ENCODE measurements at places on chromosomes 7 and 10.

DNA sequence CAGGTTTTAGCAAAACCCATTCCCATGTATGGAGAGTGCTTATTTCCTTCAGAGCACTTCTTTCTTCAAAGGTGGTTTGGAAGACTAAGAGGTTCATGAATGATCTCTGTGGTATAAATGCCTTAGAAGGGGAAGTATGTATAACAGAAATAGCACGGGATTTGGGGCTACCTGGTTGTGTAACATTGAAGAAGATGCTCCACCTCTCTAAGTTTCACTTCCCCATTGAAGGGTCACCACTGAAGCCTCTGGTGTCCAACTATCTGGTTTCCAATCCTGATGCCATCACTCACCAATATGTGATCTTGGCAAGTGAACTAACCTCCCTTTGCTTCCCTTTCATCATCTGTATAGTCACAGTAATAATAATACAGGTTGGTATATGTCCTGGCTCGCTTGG, 37.2 kb downstream of the CYCS start:
- no peak for DNase-seq

DNA sequence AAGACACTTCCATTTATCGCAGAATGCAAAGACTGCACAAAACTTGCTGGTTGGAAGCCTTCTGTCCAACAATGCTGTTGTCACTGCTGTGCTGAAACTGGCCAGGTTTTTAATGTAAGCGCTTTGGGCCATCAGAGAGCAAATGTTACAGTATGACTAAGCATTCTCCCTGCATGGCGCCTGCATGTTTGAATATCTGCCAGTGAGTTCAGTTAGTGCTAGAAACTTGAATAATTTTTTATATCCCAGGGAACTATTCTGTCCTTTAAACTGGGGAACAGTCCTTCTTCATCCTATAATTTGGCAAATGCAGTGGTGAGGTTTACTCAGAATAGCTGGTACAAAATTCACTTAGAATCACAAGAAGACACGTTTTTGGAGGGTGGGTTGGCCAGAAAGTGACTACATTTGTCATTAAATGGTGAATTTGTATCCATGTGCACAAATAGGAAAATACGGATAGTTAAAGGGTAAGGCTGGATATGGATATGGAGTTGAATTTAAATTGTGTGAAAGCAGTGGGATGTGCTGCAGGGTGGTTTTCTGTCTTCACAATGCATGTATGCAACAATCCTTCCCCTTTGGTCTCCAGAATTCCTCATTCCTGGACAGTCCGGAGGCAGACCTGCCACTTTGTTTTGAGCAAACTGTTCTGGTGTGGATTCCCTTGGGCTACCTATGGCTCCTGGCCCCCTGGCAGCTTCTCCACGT, 1.7 kb downstream of the ABCC2 start:
- DNase-seq, result no peak

- no peak for DNase-seq
Measured at GRCh38 chr10:120477743-120478141, 20.7 kb downstream of the PLPP4 start.

- DNase-seq, result peak; percentile 63
Measured at GRCh38 chr7:65216469-65216868, 157.2 kb upstream of the ZNF92 start.

DNA sequence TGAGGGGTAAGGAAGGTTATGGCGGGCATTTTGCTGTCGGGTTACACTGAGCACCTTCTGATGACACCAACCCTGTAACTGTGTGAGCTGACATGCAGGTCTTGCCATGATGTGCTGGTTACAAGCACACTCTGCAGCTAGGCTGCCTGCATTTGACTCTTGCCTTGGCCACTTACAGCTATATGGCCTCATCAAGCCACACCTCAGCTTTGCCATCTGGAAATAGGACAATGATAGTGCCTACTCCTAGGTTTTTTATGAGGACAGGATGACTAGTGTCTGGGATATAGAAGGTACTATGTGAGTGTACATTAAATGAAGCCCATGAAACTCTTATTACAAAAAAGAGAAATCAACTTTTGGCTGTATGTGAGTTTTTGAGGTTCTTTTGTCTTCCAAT, 58.0 kb downstream of the AKR1B1 start:
- no peak for DNase-seq

- DNase-seq, result no peak
Measured at GRCh38 chr10:53619671-53620070, 847.1 kb upstream of the MBL2 start.

- DNase-seq, result no peak
Measured at GRCh38 chr10:73655257-73655989, 406 bp downstream of the SYNPO2L start.

DNA sequence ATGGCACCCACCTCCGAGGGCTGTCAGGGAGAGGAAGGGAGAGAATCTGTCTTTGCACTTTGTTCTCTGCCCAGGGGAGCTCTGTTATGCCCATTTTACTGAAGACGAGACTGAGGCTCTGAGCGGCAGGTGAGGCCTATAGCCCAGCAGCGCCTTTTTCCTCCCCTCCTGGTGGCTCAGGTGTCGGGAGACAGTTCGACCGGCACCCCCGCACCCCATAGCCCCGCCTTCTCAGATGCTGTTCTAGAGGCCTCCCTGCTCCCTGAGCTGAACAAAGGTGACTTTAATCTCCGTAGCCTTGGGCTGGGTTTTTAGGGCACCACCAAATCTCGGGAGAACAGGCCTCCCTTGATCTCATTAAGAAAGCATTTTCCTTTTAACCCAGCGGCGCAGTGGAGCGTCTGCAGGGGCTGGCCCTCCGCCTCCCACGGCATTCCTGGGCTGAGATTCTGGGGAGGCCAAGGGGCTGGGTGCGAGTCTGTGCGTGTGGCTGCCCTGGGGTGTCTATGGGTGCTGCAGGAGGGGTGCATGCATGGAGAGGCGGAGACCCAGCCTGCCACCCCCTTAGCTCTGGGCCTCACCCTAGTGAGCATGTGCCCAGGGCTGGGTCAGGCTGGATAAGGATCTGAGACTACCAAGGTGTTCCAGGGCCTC, 3.3 kb downstream of the LFNG start:
- peak; percentile 53 for DNase-seq

GRCh38 chr7:129210989-129211312, 13.9 kb upstream of the AHCYL2 start:
- DNase-seq, result no peak

DNA sequence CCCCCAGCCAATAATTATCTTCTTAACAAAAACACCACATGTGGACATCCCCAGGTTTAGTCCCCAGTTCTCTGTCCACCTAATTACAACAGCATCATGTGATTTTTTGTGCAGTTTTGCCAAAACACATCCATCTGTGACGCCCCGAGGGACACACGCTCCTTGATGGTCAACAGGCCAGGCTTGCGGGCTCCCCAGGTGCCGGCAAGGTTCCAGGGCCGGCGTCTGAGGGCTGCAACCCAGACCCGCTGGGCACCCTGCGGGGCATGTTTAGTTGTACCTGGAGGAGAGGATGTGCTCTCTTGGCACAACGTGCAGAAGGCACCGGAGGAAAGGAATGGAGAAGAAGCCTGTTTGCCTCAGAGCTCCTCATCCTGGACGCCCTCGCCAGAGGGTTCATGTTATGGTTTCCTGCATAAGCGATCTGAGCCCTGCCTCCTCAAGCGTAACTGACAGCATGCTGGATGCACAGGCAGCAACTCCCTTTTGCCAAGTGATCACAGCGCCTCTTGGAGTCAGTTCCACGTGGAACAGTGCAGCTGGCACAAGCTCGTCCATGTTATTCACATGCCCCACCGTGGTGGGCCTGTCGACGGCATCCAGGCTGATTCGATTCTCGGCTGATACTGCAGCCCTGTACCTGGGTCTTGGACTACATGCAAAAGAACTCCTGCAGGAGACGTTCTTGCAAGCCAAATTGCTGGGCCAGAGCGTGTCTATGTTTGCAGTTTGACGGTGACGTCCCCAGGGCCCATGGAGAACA, 41.6 kb downstream of the JAKMIP3 start:
- DNase-seq, result no peak

- no peak for DNase-seq
Measured at GRCh38 chr7:209906-210305, 17.5 kb downstream of the FAM20C start.

- DNase-seq, result no peak
Measured at GRCh38 chr7:57772126-57772924, 322.3 kb downstream of the ZNF716 start.

DNA sequence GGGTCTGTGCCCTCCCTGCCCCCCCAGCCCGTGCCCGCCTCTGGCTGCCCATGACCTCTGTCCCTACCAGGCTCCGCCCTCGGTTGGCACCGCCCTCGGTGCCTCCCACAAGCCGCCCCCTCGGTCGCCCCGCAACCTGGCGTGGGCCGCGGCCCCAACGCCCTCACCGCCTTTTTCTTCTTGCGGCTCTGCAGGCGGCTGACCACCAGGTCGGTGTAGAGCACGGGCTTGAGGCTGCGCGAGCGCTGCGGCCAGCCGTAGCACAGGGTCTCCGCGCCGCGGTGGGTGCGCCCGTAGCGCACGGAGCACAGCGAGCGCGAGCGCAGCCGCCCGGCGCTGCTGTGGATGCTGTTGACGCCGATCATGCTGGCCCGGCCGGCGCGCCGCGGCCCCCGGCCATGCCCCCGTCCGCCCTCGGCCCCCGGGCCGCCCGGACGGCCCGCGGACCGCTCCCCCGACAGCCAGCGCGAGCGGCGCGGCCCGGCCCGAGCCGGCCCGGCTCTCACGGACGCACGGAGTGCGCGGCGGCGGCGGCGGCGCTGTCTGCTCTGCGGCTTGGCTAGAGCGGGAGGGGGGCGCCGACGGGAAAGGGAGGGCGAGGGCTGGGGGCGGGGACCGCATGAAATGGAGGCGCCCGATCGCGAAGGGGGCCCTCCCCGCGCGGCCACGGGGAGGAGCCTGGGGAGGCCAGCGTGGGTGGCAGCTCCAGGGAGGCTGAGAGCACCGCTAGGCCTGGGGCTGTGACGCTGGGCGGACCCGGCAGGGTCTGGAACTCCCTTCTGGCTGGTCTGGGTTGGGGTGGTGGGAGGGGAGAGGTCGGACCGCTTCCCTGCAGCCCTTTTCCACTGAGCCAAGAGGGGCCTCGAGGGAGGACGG, 9.6 kb downstream of the PSD start:
- peak; percentile 73 for DNase-seq

GRCh38 chr7:1176891-1177373, 16.9 kb upstream of the ZFAND2A start:
- DNase-seq, result peak; percentile 60

GRCh38 chr7:137981175-137981574, 20.7 kb downstream of the CREB3L2 start:
- DNase-seq, result no peak

GRCh38 chr7:70189776-70190175, 591.5 kb downstream of the AUTS2 start:
- no peak for DNase-seq

DNA sequence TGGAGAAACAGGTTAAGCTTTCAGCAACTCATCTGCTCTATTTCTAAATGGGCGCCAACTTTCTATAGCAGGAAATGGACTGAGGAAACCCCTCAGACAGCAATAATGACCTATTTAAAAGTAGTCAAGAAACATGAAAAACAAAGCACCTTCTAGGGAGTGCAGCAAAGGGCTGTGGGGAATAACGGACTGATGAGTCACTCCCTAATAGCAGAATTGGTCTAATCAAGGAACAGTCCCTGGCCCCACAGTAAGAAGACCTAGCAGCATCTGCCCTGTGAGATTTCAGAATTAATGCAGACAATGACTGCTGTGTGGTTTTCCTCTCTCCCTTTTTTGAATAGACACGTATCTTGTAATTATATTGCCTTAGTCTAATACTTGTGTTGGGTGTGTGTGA, 602.9 kb downstream of the IPMK start:
- no peak for DNase-seq

- no peak for DNase-seq
Measured at GRCh38 chr10:71029411-71029892, 141.1 kb upstream of the PCBD1 start.

GRCh38 chr7:105653441-105654005, 72.2 kb upstream of the EFCAB10 start:
- no peak for DNase-seq

DNA sequence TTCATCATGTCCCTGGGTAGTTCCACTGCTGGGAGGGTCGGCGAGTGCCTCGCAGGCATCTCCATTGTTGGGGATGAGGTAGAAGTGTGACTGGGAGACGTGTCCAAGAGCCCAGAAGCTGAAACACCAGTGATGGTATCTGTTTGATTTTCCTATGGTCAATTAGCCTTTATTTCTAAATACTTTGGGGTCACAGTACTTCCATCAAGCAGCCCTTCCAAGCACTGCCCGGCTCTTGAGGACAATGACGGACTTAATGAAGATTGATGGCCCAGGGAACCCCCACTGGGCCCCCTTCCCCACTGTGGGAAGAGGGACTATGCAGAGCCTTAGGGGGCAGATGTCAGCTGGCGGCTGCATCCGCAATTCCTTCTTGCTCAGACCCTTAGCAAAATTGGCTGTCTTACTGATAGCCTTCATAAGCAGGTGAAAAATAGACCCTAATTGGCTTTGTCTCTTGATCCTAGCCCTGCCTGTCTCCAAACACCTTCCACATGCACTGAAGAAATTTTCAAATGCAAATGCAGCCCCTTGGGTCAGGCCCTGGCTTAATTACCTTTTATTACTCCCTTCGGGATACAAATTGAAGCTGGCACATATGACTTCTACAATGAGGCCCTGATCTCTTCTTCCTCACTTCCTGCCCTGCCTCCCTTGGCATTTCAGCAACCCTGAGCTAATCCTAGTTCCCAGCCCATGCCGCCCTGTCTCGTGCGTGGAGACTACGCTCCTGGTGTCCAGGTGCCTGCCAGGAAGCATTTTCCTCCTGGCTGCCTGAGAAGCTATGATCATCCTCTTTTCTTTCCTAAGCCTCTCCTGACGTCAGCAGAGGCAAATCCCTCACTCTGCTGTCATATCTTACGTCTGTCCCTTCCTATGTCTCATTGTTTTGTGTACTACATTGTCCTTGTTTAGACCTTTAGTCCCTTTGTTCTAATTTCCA, 124.5 kb upstream of the GDF10 start:
- DNase-seq, result no peak

- no peak for DNase-seq
Measured at GRCh38 chr7:107499731-107500130, 29.9 kb downstream of the GPR22 start.

DNA sequence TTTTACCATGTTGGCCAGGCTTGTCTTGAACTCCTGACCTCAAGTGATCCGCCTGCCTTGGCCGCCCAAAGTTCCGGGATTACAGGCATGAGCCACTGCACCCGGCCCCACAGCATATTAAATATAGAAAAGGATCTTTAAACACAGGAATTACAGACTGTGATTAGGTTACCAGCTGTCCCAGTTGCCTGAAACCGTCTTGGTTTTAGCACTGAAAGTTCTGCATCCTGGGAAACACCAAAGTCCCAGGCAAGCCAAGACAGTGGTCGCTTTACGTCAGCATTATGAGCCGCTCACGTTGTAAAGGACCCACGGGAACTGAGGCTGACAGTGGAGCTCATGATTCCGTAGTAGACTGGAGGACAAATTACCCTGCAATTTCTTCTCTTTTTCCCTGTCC, 69.0 kb upstream of the FAM180A start:
- DNase-seq, result no peak

GRCh38 chr10:75226656-75227055, 9.1 kb downstream of the COMTD1 start:
- DNase-seq, result no peak

Measured in SK-N-DZ (cell line).